Naive thymus-derived CD4-positive, alpha-beta T cell (primary cell): ENCODE measurements at places on chromosomes 13 and 19. TPM values are rescaled to one million over a fixed set of nuclear protein-coding genes. Genes with fewer than 3 reads are reported as not detected.
A peak's percentile ranks its signal among the peaks of the same experiment; 100 is the strongest.

GRCh38 chr13:21212138-21212775 lies 35.8 kb downstream of the MRPL57 start:
- no peak overlapping the region for H3K4me3 ChIP-seq
- no peaks in the 10 kb centered on the region for H3K4me1 ChIP-seq
- H3K36me3 ChIP-seq: no peaks in the 10 kb centered on the region
- no peak for DNase-seq
- H3K27me3 ChIP-seq: no peaks in the 10 kb centered on the region

DNA sequence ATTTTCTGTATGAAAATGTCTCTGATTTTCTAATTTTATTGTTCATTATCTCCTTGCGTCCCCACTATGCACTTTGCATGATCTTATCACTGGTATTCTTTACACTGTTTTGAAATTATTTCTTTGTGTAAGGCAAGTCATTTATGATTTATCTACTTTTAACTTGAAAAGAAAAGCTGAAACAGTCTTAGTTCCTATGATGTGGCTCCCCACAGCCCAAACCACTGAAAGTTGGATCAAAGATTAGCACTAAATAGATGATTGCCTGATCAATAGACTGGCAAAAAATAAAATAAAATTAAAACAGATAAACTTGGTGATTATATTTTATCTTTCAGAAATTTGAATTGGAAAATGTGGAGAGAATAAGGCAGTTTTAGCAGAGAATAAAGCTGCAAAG lies 1101.9 kb downstream of the PCDH9 start:
- no peak overlapping the region for H3K4me3 ChIP-seq
- no peak for DNase-seq
- no peak overlapping the region for H3K27ac ChIP-seq

DNA sequence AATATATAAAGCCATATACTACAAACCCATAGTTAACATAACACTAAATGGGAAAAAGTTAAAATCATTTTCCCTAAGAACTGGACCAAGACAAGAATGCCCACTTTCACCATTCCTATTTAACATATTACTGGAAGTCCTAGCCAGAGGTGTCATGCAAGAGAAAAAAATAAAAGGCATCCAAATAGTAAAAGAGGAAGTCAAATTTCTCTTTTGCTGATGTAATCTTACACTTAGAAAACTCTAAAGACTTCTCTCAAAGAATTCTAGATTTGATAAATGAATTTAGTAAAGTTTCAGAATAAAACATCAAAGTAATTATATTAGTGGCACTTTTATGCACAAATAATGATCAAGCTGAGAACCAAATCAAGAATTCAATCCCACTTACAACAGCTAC lies 678.9 kb upstream of the SLITRK5 start:
- no peaks in the 10 kb centered on the region for H3K27me3 ChIP-seq
- no peaks in the 10 kb centered on the region for H3K4me1 ChIP-seq
- no peak for DNase-seq
- H3K4me3 ChIP-seq: no peak overlapping the region

DNA sequence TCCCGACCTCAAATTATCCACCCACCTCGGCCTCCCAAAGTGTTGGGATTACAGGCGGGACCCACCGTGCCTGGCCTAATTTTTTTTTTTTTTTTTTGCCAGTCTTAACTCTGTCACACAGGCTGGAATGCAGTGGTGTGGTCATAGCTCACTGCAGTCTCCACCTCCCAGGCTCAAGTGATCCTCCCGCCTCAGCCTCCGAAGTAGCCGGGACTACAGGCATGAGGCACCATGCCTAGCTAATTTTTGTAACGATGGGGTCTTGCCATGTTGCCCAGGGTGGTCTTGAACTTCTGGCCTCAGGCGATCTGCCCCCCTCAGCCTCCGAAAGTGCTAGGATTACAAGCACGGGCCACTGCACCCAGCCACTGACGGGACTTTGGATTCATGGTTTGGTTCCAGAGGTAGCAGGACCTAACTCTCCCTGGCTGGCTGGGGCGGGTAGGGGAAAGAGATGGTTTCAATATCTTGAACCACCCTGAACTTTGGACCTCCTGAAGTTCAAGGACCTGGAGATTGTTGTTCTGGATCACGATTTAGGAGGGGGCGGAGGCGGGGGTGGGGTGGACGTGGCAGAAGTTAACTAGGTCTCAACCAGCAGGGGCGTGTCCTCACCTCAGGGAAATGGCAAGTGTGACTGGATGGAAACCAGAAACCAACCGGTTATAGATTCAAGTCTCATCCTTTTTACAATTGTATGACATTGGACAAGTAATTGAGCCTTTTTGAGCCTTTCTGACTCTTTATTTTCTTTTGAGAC lies 40.8 kb downstream of the IER2 start:
- no peak overlapping the region for H3K4me3 ChIP-seq
- H3K27me3 ChIP-seq: no peaks in the 10 kb centered on the region
- peaks cover 6% of the 10 kb centered on the region for H3K4me1 ChIP-seq

GRCh38 chr19:19296953-19297689 lies 23.2 kb downstream of the SUGP1 start:
- no peaks in the 10 kb centered on the region for H3K4me1 ChIP-seq
- no peak for DNase-seq
- no peak overlapping the region for H3K27ac ChIP-seq
- H3K36me3 ChIP-seq: peaks cover 3% of the 10 kb centered on the region
- no peak overlapping the region for H3K4me3 ChIP-seq

DNA sequence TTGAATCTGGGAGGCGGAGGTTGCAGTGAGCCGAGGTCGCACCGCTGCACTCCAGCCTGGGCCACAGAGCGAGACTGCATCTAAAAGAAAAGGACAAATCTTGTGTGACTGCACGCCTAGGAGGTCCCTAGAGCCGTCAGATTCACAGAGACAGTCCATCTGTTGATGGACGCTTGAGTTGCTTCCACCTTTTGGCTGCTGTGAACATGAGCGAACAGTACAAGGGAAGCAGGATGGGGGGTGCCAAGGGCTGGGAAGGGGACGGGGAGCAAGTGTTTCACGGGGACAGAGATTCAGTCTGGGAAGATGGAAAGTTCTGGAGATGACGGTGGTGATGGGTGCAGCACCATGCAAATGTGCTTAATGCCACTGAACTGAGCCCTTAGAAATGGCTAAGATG lies 78.7 kb downstream of the GNG7 start:
- no peak for DNase-seq
- no peaks in the 10 kb centered on the region for H3K36me3 ChIP-seq
- no peak overlapping the region for H3K27ac ChIP-seq
- no peak overlapping the region for H3K4me3 ChIP-seq
- peaks cover 39% of the 10 kb centered on the region for H3K4me1 ChIP-seq

DNA sequence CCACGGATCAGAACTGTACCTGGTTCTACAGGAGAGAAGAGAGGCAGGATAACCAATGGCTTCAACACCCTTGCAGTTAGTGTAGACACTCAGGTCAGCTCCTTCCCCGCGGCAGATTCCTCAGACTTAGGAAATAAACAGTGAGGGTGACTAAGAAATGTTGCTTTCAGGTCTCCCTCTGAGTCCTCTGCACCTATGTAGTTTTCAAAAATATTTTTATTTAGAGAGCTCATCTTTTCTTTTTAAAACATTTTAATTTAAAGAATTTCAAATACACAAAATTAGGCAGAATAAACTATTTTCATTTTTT lies 195.2 kb downstream of the KLF12 start:
- no peak overlapping the region for H3K27ac ChIP-seq
- DNase-seq: no peak
- H3K4me1 ChIP-seq: peaks cover 41% of the 10 kb centered on the region
- no peaks in the 10 kb centered on the region for H3K27me3 ChIP-seq
- H3K36me3 ChIP-seq: peaks cover 7% of the 10 kb centered on the region
- no peak overlapping the region for H3K4me3 ChIP-seq

GRCh38 chr13:99956473-99957349 lies 14.9 kb downstream of the ZIC5 start:
- DNase-seq: no peak
- H3K27me3 ChIP-seq: peaks cover 23% of the 10 kb centered on the region
- H3K36me3 ChIP-seq: no peaks in the 10 kb centered on the region

GRCh38 chr19:40241809-40242384 lies 15.4 kb upstream of the CCNP start:
- H3K4me1 ChIP-seq: no peaks in the 10 kb centered on the region
- no peak overlapping the region for H3K27ac ChIP-seq
- peaks cover 4% of the 10 kb centered on the region for H3K36me3 ChIP-seq

The ZNF93 gene
- total RNA-seq: 3.4 TPM

DNA sequence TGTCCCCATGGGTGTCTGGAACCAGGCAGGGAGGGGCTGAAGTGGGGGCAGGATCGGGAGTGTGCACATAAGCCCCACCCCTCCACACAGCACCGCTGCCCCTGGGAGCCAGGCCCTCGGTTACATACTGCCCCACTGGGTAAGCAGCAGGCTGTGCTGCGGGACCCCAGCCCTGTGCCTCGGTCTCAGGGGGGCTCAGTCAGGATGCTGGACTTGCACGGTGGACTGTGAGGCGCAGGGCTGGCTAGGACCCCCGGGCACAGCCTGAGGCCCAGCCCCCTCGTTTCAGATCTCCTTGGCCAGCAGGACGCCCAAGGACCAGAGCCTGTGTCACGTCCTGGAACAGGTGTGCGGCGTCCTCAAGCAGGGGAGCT lies 16.3 kb downstream of the MPND start:
- H3K36me3 ChIP-seq: no peaks in the 10 kb centered on the region
- no peaks in the 10 kb centered on the region for H3K4me1 ChIP-seq
- DNase-seq: no peak
- no peak overlapping the region for H3K27ac ChIP-seq
- no peaks in the 10 kb centered on the region for H3K27me3 ChIP-seq
- no peak overlapping the region for H3K4me3 ChIP-seq

The UBL5 gene
- total RNA-seq: 199 TPM

- H3K27ac ChIP-seq: peak overlapping the region; percentile 81
- H3K4me3 ChIP-seq: peak overlapping the region; percentile 84
- peaks cover 33% of the 10 kb centered on the region for H3K36me3 ChIP-seq
- peaks cover 16% of the 10 kb centered on the region for H3K4me1 ChIP-seq
Observed at GRCh38 chr19:43934055-43934984, 762 bp downstream of the ZNF45 start.

- DNase-seq: no peak
- H3K27ac ChIP-seq: no peak overlapping the region
- H3K27me3 ChIP-seq: no peaks in the 10 kb centered on the region
Observed at GRCh38 chr13:41568143-41568971, 111.0 kb downstream of the RGCC start.

The MEGF8 gene
- total RNA-seq: 6.4 and 6.7 TPM in 2 replicates
